ENCODE measurements at places on chromosomes 1 and 21.

GRCh38 chr1:103220631-103221041 lies 112.3 kb upstream of the COL11A1 start:
- DNase-seq: no peak

DNA sequence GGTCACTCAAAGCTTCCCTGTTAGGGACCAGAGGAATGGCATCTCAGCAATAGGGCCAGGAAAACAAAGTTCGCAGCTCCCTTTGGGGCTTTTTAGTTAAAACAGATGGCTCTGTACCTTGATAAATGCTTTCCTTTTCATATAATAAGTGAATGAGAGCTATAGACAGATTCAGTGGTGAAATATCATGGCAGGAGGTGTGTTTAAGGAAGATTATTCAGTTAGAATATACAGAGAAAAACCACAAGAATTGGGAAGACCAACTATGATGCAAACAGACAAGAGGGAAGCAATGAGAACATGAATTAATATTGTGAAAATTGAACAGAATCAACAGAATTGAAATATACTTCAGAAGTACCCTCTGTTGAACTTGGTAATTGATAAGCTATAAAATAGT lies 379.4 kb downstream of the PLPP3 start:
- no peak for DNase-seq

DNA sequence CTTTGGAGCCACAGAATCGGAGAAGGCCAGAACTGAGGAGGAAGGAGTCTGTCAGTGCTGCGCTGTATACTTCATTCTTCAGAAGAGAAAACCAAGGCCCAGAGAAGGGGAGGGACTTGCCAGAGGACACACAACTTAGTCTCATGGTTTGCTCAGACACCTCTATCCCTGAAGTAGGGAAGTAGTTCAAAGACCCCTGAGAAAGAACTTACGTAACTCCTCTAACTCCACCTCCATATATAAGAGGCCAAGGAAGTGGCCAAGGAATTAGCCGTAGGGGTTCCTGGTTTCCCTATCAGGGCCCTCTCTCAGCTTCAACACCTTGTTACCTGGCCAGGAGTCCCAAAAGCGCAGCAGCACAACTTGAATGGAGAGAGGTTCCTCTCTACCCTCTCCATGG lies 580 bp upstream of the NECTIN4 start:
- DNase-seq: no peak

GRCh38 chr1:200128944-200129879 lies 101.7 kb downstream of the NR5A2 start:
- no peak for DNase-seq

DNA sequence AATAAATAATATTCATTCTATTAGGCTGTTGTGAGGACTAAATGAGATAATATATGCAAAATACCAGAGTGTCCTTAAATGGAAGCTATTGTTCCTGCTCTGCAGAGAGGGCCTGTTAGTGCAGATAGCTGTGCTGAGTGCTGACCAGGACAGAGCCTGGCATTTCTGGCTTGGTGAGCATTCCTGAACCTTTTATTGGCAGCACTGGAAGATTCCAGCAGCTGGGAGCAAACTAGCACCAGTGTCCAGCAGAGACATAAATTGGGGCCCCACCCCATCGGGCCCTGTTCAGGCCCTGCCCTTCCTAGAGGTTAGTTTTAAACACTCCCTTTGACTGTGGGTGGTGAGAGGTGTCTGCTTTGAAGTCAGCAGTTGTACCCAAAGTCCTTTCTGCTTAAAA lies 85.9 kb upstream of the GADD45A start:
- no peak for DNase-seq

DNA sequence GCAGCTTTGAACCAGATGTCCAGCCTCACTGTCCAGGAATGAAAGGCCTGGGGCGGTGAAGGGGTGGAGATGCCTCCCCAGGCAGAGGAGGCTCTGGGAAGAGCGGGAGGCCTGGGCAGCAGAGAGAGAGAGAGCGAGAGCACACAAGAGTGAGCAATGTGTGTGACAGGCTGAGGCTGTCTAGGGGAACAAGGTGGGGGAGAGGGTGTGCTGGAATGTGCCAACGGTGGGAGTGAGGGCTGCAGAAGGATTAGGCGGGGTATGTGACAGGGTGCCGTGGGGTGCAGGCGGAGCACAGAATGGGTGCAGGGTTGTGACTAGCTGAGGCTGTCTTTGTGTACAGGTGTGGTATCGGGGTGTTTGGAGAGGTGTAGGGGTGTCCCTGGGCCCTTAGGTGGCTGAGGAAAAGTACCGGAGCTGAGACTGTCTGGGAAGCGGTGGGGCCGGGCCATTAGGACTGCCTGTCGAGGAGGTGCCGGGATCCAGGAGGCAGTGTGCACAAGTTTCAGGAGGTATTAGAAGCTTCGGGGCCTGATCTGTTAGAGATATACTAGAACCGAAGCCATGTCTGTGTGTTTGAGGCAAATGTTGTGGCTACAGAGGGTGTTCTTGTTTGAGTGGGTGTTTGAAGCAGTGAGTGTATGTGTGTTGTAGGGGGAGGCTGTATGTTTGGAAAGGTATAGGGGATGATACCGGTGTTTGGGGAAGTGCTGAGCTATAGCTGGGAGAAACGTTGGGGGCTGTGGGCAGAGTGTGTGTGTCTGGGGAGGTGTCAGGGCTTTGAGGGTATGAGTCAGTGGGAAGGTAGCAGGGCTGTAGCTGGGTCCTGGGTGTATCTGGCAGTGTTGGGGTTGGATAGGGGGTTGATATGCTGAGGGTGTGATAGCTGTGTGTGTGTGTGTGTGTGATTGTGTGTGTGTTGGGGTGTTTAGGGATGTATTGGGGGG lies 9.1 kb downstream of the AHDC1 start:
- DNase-seq: no peak

DNA sequence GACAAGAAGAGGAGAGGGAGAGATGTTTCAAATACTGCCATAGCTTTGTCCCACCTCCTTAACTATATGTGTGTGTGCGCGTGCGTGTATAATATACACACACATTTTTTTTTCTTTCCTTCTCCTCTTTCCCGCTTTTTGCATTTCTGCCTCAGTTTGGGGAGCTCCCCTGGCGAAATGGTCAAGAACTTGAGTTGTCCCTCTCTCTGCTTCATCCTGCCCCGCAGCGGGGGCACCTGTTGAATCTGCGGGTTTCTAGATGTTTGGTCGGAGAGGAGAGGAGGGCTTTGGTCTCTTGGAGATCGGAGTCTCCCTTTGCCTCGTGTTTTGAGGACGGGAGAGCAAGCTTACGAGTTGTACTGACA lies 504 bp downstream of the SCCPDH start:
- DNase-seq: no peak

GRCh38 chr1:23558140-23558871 lies 995 bp downstream of the ID3 start:
- DNase-seq: no peak

DNA sequence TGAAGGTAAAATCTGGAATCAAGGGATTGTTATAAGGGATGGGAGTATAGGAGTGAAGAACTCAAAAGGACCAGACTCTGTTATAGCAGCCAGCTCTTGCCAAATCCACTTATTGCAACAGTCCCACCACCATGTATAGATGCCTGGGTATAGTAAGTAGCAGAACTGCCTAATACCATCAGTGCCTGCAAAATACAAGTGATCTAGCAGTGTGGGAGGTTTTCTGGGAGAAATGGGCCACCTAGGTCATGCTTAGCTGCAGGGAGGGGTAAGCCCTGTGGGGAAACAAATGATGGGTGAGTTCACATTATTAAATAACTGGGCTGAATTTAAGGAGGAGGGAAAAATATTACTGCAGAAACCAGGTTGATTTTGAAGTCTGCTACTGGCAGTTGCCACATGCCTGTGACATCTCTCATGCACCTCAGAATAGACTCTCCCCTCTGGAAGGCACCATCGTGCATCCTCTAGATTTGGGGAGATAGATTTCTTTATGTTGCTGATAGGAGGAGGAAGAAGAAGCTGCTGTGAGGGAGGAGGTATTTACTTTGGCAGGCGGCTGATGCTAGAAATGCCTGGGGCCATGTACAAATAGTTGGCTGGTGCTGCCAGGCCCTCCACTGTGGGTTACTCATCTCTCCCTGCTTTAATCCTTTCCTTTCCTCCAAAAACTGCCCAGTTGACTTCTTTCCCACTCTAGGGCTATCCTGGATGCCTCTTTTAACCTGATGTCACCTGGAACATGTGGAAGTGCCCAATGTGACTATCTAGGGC lies 27.5 kb downstream of the HLX start:
- no peak for DNase-seq

DNA sequence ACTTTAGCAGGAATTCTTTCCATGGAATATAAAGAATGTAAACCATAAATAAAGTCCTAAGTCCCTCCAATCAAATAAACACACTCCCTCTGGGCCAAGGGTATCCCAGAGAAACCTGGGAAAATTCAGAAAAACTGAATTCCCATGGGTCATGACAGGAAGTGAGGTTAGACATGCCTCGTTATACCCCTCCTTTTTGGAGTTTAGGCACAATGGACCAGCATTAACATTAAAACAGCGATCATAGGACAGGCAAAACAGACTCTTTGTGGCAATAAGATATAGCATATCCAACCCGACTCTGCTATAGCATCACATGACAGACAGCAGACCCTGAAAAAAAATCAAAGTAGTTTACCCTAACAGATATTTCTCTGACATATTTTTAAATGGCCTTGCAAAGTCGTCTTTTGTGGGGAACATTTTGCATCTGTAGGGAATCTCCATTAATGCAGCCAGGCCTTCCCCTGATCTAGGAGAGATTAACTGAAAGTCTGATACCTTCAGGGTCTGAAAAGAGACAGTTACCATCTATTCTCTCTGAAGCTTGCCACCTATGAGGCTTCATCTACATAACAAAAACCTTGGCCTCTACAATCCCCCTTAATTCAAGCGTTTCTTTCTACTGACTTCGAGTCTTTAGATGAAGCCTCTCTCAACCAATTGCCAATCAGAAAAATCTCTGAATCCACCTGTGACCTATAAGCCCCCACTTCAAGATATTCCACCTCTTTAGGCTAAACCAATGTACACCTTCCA lies 143.0 kb upstream of the KCNK1 start:
- DNase-seq: no peak

DNA sequence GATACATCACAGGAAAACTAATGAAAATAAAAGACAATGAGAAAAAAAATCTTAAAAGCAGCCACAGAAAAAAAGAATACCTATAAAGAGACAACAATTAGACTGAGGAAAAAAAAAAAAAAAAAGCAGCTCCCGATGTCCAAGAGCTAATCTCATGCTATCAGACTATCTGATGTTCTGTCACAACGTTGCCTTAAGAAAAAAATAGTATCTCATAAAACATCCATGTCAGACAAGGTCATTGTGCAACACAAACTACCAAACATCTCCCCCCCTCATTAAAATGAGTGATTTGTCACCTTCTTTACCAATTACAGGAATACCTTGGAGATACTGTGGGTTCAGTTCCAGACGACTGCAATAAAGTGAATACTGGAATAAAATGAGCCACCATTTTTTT lies 68.9 kb downstream of the ZNF644 start:
- no peak for DNase-seq

DNA sequence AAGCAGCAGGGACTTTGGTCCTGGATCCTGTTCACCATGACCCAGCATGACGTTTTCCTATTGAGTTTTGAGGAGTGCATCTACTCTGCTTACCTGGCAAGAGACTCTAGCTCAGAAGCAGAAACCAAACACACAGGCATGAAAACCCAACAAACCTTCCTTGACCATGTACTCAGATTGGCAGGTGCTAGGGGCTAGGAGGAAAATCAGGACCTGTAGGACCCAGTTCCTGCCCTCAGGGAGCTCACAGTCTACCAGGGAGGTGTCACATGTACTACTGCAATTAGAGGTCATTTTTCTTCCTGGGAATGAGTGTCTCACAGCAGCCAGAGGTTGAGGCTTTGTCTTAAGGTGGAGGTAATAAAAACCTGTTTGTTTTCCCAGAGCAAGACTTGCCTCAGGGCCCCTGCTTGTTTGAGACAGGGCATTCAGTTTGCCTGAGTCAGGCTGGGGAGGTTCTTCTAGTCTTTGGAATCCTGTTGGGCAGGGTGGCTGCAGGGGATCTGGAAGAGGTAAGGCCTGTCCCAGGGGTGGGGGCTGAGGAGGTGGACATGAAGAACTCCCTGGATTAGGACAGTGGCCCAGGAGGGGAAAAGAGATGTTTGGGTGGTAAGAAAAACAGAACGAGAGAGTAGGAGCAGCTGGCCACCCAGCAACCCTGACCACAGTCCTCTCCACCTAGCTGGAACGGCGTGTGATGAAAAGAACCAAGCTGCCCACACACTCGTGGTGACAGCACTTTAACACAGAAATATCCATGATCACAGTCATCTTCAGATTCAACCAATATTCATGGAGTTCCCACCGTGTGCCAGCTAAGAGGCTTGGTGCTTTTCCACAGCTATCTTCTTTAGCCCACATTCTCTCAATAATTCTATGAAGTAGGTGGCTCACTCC lies 30.8 kb downstream of the IER5 start:
- no peak for DNase-seq

DNA sequence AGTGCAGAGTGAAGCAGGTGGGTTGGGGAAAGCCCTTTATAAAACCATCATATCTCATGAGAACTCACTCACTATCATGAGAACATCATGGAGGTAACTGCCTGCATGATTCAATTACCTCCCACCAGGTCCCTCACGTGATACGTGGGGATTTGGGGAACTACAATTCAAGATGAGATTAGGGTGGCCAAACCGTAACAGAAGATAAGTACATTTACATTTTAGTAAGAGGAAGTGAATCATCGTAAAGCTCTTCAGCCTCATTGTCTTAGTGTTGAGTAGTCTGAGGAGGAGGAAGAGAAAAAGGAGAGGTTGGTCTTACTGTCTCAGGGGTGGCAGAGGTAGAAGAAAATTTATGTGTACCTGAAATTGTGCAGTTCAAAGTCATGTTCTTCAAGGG lies 1053.4 kb upstream of the ADGRL4 start:
- DNase-seq: no peak

DNA sequence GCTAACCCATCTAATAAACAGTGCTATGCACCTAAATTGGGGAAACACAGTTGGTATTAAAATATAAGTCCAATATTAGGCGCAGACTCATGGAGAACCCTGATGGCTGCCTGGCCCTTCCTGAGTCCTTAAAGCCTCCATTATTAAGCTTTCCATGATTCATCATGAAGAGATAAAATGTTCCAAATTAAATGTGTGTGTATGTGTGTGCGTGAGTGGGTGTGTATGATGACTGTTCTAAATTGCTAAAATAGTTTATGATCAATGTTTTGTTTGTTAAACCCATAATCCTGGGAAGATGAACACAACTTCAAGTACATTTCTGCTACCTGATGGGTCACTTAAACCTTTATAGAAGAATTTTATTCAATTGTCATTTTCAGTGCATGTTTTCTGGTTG lies 6.3 kb upstream of the RBBP5 start:
- no peak for DNase-seq

DNA sequence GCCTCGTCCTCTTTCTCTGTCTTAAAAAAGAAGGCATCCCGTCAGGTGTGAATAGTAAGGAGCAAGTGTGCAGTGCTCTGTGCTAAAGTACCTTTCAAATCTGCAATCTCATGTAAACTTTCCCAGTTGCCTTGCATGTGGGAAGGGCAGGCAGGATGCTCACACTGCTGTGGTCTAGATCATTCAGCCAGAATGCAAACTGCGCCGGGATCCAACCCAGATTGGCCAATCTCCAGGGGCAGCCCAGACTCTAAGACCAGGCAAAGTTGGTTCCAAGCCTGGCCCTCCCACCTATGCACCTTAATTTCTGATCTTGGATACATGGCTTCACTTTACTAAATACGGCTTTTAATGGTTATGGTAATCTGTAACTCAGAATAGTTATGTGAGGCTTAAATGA lies 3.2 kb upstream of the MAP1LC3C start:
- no peak for DNase-seq

Measured in activated CD4-positive, CD25-positive, alpha-beta regulatory T cell treated with anti-CD3 and anti-CD28 coated beads, Interleukin-2, amount 50 U/mL, for 16 hours (primary cell).